NCI-H460 (cell line): ENCODE measurements at places on chromosomes 6 and 20. TPM values are rescaled to one million over a fixed set of nuclear protein-coding genes. Genes with fewer than 3 reads are reported as not detected.
A peak's percentile ranks its signal among the peaks of the same experiment; 100 is the strongest.

DNA sequence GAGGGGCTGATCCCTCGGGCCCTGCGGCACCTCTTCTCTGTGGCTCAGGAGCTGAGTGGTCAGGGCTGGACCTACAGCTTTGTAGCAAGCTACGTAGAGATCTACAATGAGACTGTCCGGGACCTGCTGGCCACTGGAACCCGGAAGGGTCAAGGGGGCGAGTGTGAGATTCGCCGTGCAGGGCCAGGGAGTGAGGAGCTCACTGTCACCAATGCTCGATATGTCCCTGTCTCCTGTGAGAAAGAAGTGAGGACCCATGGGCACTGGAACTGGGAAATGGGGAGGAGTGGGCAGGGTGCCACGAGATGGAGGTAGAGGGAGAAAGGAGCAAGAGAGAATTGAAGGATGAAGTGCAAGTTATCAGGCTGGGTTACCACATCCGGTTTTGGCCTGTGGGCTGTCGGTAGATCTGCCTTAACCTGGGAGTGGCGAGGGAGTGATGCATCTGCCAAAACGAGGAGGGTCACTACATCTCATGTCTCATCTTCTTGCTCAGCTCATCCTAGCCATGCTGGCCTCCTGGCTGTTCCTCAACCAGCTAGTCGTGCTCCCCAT is 5.4 kb upstream of the PHF1 start:
- no peak for DNase-seq

- DNase-seq = no peak
Observed at GRCh38 chr6:73028893-73029450, 196.3 kb downstream of the KHDC1L start.

- DNase-seq = peak; percentile 86
Observed at GRCh38 chr20:23637282-23638221, at the start of gene CST3. Gene CST3, minus strand, starts transcription at chr20:23637955. Its CDS starts 93 bp downstream, at chr20:23637862.

- DNase-seq = no peak
Observed at GRCh38 chr20:2835331-2835796, 5.1 kb downstream of the PCED1A start.

The TBXT gene
- 2,009 and 2,059 TPM in 2 replicates for total RNA-seq
